ENCODE measurements at places on chromosomes 16 and 17.

DNA sequence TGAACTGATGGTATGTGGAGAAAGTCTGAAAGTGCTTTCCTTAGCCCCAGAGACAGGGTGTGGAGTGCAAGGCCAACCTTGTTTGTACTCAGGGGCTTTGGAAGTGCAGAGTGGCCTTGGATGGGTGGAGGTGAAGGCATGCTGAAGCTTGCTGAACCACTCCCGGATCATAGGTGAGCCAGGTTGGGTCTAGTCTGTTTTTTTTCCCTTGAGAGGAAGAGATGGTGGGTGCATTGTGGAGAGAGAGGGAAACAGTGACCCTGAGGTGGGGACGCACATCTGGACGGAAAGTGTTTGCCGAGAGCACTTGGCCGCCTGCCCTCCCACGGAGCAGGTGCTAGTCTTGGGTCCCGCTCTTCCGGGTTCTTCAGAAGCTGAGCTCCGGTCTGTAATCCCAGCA, 12.5 kb downstream of the ABAT start:
- DNase-seq, result no peak

DNA sequence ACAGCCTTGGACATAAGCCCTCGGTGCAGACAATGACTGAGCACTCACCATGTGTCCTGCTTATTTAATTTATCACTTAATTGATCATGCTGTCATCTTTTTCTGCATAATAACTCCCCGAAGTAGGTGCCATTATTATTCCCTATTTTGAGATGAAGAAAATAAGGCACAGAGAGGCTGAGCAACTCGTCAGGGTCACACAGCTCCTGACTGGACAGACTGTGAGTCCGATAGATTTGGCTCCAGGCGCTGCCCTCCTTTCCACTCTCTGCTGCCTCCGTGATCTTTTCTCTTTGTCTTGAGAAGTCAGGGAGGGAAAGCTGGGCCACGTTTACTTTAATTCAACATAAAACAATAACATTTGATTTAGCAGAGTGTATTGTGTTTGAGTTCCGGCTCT, 19.0 kb upstream of the N4BP1 start:
- DNase-seq, result no peak

GRCh38 chr16:69253870-69254341, 57.2 kb upstream of the VPS4A start:
- no peak for DNase-seq

DNA sequence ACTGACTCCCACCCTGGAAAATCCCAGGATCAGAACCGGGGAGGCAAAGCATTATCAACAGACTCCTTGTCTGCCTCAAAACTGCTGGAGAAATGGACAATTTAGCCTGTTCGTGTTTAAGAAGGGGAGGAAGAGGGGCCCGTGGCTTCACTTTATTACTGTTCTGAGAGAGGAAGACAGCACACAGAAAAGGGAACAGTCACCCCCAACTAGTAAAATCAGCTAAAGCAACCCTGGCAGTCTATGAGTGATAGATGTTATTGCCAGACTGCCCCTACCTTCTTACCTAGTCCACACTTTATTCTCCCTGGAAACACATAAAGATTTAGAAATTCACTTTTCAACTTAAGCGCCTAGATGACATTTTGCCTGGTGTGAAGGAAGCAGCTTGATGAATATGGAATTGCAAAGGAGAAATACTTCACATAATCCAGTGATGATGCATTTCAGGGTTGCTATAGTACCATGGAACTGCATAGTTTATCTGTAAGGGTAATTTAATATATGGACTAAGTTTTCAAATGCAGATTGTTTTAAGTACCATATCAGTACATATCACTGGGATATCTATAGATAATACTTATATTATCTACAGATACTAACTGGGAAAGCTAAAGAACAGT, 36.9 kb upstream of the TRAP1 start:
- no peak for DNase-seq

DNA sequence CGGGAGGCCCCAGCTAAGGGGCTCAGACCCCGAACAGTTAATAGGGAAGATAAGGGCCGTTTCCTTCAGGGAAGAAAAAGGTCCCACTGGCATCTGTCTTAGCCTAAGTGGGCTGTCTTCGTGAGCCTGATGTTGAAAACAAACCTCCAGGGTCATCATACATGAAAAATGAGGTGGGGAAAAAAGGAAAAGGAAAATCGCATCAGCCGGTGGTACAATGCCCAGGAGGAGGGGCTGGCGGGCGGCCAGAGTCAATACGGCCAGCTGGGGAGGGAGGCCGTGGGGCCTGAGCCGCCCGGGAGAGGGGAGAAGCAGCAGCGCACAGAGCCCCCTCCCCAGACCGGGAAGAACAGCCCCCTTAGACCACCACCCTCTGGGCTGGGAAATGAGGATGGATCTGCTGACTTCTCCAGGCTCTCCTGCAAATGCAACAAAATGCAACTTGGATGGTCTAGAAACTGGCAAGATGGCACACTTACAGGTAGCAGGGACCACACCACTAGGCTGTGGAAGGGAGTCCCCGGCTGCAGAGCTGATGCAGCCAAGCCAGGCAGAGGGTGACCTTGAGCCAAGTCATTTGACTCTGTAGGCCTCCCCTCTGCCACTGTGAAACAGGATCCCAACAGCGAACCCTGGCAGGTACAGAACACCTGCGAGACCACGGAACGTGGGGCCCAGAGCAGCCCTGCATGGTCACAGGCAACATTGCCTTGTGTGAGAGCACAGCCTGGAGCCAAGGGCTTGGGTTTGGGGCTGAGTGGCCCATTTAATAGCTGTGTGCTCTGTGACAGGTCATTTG, 448.5 kb downstream of the SOX9 start:
- DNase-seq, result no peak

DNA sequence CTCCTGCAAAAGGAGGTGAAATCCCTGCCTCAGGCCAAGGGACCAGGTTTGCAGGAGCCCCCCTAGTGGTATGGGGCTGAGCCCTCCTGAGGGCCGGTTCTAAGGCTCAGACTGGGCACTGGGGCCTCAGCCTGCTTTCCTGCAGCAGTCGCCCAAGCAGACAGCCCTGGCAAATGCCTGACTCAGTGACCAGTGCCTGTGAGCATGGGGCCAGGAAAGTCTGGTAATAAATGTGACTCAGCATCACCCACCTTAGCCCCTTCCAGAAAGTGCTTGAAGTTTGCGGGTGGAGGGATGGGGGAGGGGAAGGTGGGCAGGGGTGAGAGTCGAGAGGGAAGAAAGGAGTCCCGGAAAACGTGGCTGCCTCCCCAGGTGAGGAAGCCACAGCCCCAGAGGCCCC, 2.1 kb downstream of the MC1R start:
- no peak for DNase-seq

Measured in NCI-H1436 treated with DMSO at 0.1 percent for 48 hours (cell line).